ENCODE measurements at places on chromosomes 3 and 15. TPM values are rescaled to one million over a fixed set of nuclear protein-coding genes. Genes with fewer than 3 reads are reported as not detected.

The NR1D2 gene
- 12.7 TPM for total RNA-seq

The MRPS25 gene
- 56.9 TPM for total RNA-seq

The RAF1 gene
- total RNA-seq: 63.7 TPM

The SLC28A2 gene
- total RNA-seq: not detected

The TM4SF18 gene
- 32.0 TPM for total RNA-seq

The BRK1 gene
- total RNA-seq: 178 TPM

The MOBP gene
- total RNA-seq: not detected

The SCN11A gene
- total RNA-seq: not detected

The CAPN3 gene
- total RNA-seq: 0.80 TPM

The SLC22A14 gene
- 0.05 TPM for total RNA-seq

The C3orf22 gene
- total RNA-seq: not detected

The ALG1L2 gene
- total RNA-seq: not detected

The ETV5 gene
- total RNA-seq: 28.2 TPM

The GP9 gene
- not detected for total RNA-seq

The GOLGA6L7 gene
- total RNA-seq: not detected

The DHFR2 gene
- total RNA-seq: 4.2 TPM

The AADACL2 gene
- total RNA-seq: not detected

The TRPC1 gene
- total RNA-seq: 6.8 TPM

The ARNT2 gene
- 16.5 TPM for total RNA-seq

The DNAH12 gene
- 0.09 TPM for total RNA-seq

The GABRG3 gene
- 0.62 TPM for total RNA-seq

The MAP1A gene
- 0.76 TPM for total RNA-seq

The WDR93 gene
- total RNA-seq: 0.13 TPM

The HIGD2B gene
- total RNA-seq: not detected

The HTD2 gene
- total RNA-seq: 5.0 TPM

The EFHB gene
- 1.0 TPM for total RNA-seq

The HRH1 gene
- total RNA-seq: 7.3 TPM

The CCR3 gene
- not detected for total RNA-seq

The ADCY5 gene
- total RNA-seq: 0.54 TPM

The EIF4E3 gene
- 4.0 TPM for total RNA-seq

The ITGA11 gene
- total RNA-seq: 7.5 TPM

The DPPA4 gene
- not detected for total RNA-seq

The SLC28A1 gene
- total RNA-seq: 0.03 TPM

The CCDC54 gene
- total RNA-seq: not detected

The SNTN gene
- total RNA-seq: not detected

The SPINK8 gene
- not detected for total RNA-seq
